ENCODE measurements at places on chromosomes 3 and 15.

DNA sequence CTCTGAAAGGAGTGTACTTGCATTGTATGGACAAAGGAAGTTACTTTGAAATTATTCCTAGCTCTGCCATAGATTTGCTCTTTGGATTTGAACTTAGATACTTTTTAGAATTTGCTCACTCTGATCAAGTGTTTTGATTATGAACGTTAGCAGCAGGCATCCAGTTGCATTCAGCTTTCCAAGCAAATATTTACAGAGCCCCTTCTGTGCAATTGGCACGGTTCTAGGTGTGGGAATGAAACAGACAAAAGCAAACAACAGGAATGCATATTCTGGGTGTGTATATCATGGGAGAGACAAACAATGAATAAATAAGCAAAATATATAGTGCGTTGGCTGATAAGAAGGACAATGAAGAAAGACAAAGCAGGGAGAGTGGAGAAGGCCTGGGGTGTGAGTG is 125.5 kb upstream of the ADAMTS9 start:
- no peak for DNase-seq

GRCh38 chr3:76615719-76616118 is 424.2 kb upstream of the ROBO2 start:
- DNase-seq, result no peak

DNA sequence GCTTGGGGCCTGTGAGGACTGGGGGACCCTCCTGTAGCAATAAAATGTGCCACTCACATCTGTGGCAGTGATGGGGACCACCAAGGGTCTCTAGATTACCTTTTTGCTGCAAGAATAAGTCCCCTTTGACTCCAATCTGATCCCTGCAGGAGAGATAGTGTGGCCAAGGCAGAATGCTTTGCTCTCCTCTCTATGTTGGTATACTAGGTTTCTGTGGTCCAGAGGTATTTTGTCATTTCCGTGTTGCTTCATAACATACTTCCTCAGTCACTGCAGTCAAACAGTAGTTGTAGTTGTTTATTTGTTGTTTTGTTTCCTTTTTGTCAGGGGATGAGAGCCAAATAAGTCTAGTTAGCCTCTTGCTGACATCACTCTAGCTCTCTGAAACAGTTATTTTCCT is 13.1 kb upstream of the NAALADL2 start:
- DNase-seq, result no peak

- no peak for DNase-seq
Measured at GRCh38 chr3:48631516-48632448, 3.5 kb downstream of the SLC26A6 start.

DNA sequence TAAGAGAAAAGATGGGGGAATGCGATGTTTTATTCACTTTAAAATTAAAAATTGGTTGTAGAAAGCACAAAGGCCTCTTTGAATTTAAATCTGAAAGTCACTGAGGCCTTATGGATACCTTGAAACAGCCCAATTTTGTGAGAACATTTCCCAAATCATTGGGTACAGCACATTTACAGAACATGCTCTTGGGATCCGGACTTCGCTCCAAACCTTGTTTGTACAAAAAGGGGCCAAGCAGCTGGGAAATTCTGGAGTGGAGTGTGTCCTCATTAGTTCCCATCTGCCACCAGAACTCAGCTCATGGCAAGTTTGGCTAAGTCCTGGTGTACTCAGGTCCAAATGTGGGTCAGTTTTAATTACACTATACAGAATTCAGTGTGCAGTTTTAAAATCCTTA is 254.2 kb downstream of the ZBTB20 start:
- DNase-seq, result no peak

GRCh38 chr15:92638291-92638708 is 17.3 kb downstream of the FAM174B start:
- no peak for DNase-seq
